Caco-2 (cell line): ENCODE measurements at places on chromosomes 7 and 10. TPM values are rescaled to one million over a fixed set of nuclear protein-coding genes. Genes with fewer than 3 reads are reported as not detected.

The ITGA8 gene
- total RNA-seq = not detected in 2 replicates

The RPS24 gene
- total RNA-seq = 2,311 and 2,407 TPM in 2 replicates

The CALY gene
- not detected in 2 replicates for total RNA-seq

The AUTS2 gene
- 37.1 and 41.9 TPM in 2 replicates for total RNA-seq

The TMEM236 gene
- total RNA-seq = 0.60 and 0.64 TPM in 2 replicates

The CHST3 gene
- 40.9 and 46.0 TPM in 2 replicates for total RNA-seq

The TSPAN33 gene
- total RNA-seq = 2.6 and 4.5 TPM in 2 replicates

- DNase-seq = no peak
Observed at GRCh38 chr10:132255489-132256344, 52.0 kb downstream of the STK32C start.

DNA sequence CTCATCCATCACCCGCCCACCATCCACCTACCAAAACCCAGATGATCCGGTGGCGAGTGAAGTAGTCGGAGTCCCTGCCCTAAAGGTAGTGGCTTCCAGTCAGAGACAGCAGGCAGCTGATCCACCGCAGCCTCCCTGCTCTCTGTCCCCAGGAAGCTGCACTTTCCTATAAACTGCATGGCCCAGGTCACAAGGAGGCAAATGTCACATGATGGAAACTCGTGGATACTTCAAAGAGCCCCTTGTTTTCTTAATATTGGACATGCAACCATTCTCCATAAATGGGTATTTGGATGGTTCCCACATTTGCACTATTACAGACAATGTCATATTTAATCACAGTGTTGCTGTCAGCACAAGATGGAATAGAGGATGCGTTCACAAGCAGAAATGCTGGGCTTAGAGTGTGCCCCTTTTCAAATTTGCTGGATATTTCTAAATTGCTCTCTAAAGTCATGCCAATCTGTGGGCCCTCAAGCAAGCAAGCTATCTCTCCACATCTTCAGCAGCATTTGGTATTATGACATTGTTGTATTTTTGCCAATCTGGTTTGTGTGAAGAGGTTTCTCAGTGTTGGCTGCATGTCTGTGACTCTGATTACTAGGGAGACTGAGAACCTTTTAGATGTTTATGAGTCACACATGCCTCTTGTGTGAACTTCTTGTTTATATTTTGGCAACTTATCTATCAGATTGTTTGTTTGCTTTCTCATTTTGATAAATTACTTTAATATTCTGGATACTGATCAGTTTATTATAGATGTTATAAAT, 822.0 kb downstream of the TNS3 start:
- no peak for DNase-seq

DNA sequence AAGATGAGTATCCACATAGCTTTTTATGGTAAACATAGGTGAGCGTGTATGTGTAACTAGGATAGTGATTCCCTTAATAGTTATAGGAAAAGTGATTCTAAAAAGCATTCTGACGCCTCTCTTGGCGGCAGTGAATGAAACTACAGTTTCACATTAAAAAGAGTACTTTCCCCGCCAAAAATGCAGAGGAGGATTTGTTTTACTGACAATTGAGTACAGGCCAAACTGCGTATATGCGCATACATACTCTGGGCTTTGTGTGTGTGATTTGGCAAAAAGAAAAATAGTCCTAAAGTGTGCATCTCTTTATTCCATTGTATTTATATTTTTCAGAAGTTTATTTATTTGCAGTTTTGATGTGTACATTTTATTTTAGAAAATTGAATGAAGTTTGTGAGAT, 10.3 kb downstream of the CUL1 start:
- no peak for DNase-seq

- no peak for DNase-seq
Observed at GRCh38 chr7:99001482-99002147, 123.3 kb downstream of the TRRAP start.

DNA sequence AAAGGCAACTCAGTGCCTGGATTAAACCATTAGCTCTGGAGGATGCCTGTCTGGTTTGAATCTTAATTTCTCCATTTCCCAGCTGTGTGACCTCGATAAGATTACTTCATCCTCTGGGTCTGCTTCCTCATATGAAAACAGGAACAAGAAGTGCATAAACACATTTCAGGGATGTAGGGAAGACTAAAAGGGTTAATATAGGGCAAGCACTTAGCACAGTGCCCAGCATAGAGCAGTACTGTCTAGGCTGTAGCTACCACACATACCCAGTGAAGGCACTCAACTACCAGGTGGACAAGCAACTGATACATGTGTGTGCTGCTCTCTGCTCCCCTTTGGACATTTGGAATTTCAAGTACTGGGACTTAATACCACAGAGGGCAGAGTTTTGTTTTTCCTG, 85.4 kb downstream of the KCNMA1 start:
- DNase-seq = no peak

DNA sequence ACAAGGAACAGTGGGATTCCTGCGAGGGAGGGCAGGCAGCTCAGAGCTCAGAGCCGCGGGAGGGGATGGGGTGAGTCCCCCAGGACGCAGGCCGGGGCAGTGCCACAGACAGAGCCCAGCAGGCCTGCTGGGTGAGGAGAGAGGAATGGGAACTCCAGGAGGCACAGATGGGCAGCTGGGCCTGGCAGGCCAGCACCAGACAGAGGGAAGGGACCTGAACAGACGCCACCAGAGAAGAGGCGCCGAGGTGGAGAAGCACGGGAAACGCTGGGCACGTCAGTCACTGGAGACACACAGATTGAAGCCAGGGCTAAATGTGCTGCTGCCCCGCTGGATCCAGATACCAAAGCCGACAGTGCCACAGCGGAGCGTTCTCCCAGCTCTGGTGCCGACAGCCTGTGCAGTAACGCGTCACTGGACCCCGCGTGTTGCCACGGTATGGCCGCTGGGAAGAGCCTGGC, 225.8 kb downstream of the MAD1L1 start:
- peak; percentile 24 for DNase-seq
